ENCODE measurements at places on chromosomes 4 and X.

DNA sequence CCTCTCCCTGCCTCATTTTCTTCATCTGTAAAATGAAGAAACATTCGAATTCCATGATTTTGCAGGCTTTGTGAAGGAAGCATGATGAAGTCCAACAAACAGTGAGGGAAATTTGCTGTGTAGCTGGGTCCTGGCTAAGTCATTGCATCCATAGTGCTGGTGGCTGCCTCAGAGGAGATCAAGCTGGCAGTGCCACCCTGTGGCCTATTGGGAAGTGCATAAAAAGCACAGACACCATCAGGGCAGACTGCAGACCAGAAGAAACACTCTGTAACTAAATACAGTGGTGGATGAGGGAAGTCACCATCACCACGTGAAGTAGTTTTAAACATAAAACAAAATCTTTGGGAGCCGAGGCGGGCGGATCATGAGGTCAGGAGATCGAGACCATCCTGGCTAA lies 40.7 kb upstream of the DDX3X start:
- no peak for DNase-seq

GRCh38 chrX:138411048-138411447 lies 300.5 kb downstream of the FGF13 start:
- no peak for DNase-seq

DNA sequence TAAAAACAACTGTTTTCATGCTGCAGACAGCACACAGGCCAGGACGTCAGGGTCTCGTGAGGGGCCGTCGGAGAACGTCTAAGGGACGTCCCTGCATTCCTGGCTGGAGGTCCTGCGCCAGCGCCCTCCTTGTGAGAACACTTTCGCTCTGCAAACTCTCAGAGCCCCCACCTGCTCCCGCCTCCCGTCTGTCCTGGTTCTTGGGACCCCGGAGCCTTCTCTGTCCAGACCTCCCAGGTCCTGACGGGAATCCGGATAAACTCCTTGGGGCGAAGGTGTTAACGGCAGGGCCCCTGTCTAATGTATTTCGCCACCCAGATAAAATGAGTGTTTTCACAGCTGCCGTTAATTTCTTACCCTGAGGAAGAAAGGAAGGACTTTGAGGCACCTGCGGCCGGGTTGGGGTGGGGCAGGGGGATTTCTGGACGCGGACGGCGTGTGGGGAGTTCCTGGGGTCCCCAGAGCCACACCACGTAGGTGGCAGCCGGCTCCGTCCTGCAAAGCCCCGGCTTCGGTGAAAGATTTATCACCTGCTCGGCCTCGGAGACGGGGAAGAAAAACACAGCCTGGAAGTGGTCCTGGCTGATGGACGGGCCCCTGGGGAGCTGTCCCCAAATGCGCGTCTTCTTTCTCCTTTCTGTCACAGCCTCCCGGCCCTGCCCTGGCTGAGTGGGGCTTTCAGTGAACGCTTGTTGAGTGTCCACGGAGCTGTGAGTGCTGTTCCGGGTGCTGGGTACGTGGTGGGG lies 35.1 kb upstream of the PPP2R3B start:
- no peak for DNase-seq

DNA sequence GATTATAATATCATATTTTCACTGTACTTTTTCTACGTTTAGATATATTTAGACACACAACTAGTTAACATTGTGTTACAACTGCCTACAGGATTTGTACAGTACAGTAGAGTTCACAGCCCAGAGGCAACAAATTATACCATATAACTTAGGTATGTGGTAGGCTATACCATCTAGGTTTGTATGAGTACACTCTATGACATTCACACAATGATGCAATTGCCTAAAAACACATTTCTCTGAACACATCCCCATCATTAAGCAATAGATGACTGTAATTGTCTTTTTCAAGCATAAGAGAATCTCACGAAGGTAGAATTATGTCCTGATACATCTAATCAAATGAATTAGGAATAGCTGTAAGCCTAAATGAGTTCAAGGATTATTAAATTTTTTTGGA lies 12.3 kb upstream of the TIGD2 start:
- no peak for DNase-seq

- no peak for DNase-seq
These were observed 56.0 kb downstream of the RAI2 start for GRCh38 chrX:17805120-17805519.

DNA sequence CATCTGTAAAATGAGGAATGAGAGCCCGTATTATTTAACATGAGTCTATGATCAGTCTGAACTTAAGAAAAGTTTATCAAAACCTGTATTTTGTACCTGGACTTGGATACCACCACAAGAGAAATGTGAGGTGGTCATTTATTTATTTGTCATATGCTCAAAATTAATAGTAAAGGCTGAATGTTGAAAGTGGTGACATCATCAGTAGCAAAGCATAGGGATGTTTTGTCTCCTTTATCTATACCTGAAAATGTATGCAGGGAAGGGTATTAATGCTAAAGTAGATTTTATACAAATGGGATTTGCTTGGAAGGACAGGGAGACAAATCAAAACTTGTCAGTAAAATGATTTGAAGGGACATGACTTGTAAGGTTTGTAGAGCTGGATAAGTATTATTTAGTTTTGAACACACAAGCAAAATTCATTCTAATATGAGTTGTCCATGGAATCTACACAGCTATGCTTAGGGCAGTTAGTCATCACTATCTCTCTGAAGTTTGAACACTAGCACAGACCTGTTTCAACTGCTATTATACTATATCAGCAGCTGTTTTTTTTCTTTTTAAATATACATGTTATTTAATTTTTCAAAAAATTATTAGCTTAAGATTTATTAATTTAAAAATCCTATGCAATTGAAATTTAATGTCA lies 52.4 kb upstream of the GUCY1A1 start:
- DNase-seq, result no peak

DNA sequence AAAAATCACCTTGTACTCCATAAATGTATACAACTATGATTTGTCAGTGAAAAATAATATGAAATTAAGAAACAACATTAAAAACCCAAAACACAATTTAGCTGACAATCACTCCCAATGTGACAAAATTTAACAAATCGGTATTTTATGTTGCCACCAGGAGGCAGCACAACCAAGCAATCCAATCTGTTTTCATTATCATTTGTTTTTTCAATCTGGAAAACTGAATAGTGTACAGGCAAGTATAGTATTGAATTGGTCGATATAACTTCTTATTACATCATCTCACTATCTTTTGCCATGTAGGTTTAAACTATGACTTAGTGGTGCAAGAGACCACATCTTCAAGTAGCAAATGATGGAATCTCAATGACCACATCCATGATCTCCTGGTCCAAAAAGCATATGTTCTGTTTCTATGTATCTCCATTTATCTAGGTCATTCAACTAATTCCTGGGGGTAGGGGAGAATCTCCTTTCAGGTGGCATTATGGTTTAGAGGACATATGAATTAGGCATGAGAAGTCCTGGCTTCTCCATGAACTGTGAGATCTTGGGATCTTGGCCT lies 112.9 kb upstream of the AGA start:
- no peak for DNase-seq

GRCh38 chr4:72966652-72967051 lies 102.9 kb downstream of the COX18 start:
- DNase-seq, result no peak

DNA sequence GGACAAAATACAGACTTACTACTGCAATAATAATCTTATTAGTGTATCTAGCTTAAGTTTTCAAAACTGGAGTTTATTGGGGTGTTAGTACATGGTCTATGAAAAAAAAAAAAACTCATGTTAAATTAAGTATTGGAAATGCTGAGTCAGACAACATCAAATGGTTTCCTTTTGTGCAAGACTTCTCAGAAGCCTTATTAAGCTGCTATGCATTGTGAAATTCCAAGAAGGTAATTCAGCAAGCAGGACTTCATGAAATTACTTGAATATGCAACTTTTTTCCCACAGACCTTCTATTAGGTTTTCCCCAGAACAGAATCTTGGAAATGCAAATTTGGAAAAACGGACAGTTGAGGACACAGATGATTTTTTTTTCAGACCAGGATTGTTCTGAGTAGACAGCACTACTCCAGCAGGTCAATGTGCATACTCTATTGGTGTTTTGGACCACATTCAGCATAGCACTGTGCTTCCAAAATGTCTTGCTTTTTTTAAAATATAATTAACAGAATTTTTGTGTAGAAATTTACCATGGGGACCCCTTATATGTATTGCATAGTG lies 568.8 kb upstream of the TENM3 start:
- DNase-seq, result peak; percentile 37

DNA sequence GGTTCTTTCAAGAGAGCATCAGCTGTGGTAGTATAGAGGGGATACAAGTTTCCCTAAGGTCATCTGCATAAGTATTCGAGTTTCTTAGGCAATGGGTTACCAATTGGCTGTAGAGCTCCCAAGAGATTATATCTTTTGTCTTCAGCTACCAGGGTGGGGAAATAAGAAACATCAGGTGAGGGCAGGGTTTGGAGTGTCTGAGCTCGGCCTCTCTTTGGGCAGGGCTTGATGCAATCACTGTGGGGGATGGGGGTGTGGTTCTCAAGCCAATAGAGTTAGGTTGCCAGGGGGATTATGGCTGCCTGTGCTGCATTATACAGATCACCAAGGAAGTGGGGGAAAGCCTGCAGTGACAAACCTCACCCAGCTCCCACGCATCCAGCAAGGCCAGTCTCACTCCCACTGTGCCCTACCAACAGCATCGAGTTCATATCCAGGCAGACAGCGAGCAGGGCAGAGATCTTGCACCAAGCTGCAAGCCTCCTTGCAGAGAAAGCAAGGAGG lies 172.1 kb upstream of the MAGEE2 start:
- DNase-seq, result no peak

DNA sequence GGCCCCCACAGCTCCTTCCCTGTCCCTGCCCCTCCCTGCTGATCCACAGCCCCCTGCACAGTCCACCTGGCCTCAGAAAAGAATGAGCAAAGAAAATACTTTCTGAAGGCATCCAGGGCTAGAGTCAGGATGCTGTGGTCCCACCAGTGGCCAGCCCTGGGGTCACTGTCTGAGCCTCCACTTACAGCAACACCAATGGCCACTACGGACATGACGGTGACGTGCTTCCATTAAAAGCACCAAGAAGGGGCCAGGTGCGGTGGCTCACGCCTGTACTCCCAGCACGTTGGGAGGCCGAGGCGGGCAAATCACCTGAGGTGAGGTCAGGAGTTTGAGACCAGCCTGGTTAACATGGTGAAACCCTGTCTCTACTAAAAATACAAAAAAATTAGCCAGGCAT lies 4.0 kb downstream of the JAKMIP1 start:
- DNase-seq, result no peak

DNA sequence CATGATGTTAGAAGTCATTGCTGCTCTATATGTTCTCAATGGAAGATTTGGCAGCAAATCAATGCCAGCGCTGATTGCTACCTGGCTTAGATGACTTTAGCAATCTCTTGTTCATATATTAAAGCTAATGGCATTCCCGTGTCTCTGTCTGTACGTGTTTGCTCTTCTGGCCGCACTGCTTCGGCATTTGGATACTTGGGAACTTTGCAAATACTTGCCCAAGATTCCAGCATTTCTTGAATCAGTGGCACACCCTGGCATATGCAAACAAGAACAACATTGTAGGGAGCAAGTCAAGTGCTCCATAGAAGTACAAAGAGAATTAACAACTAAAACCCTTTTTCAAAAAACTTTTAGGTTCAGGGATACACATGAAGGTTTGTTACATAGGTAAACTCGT lies 128.9 kb upstream of the TMEM164 start:
- DNase-seq, result no peak

DNA sequence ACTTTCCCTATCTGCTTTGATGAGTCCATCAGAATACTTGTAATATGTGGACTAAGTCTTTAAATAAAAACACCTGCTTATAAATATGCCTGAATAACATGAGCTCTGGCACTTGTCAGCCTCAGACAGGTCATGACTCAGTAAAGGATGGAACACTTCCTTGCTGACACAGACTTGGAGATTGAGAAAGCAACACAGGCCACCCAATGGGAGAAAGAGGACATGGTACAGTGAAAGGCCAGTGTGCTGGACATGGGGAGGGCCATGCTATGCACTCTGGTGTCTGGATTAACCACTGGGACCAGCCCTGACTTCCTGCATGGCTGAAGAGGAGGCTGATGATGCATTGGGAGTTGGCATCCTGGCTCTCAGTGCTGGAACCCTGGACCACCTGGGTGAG lies 149.5 kb downstream of the DHRSX start:
- DNase-seq, result no peak

- DNase-seq, result no peak
These were observed 55.2 kb downstream of the TRIML1 start for GRCh38 chr4:188194421-188194820.

DNA sequence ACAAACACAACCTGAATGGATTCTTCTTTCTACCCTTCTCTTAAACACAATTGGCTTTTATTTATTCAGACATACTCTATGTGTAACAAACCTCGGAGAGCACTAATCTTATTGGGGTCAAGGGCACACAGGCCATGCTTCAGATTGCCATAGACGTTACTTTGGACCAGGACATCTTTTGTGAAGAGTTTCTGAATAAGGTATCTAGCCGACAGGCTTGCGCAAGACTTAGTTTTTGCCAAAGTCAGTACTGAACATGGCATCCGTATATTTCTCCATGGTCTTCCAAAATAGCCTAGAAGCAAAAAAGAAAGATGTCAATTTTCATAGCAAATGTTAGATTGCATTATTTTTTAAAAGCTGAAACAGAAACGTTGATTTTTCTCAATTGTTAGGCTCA lies 49.8 kb downstream of the BEND2 start:
- no peak for DNase-seq

- no peak for DNase-seq
These were observed 2670.8 kb downstream of the PCDH7 start for GRCh38 chr4:33390976-33391375.

DNA sequence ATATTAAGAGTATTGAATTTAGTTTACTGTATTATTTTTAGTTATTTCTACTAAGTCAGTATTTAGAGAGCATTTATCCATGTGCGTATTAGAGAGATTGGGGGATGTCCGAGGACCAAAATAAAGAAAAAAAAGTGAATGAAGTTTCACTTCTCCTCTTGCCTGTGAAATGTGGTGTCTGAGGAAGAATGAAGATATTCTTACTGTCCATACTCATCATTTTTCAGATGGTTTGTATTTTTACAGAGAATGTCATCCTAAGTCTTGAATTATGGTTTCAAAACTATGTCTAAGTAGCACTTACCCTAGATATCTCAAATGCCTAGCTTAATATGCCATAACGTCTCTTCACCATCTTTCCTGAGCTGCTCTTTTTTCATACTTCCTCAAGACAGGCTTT lies 854.3 kb downstream of the C4orf33 start:
- DNase-seq, result no peak

DNA sequence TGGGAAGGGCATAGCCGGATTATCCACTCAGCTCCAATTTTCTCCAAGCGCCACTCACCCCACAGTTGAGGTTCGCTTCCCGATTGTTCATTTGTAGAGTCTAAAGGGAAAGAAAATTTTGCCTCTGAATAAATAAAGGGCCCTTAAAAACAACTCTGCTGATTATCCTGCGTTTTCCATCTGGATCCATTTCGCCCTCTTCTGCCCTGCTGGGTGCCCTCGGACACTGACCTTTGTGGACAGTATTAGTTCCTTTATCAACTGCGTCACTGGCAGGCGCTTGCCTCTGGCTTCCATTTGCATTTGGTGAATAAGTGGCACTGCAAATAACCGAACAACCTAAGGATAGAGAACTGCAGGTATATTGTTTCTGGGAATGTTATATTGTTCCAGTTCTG lies 10.1 kb downstream of the GSX2 start:
- no peak for DNase-seq

- DNase-seq, result no peak
These were observed 15.4 kb upstream of the CDKL5 start for GRCh38 chrX:18410038-18410437.
